ENCODE measurements at places on chromosomes 7 and 10.

GRCh38 chr10:103416436-103417147 lies 20.2 kb downstream of the PDCD11 start:
- DNase-seq: no peak

- no peak for DNase-seq
Measured at GRCh38 chr7:117489911-117490310, 10.1 kb downstream of the CFTR start.

DNA sequence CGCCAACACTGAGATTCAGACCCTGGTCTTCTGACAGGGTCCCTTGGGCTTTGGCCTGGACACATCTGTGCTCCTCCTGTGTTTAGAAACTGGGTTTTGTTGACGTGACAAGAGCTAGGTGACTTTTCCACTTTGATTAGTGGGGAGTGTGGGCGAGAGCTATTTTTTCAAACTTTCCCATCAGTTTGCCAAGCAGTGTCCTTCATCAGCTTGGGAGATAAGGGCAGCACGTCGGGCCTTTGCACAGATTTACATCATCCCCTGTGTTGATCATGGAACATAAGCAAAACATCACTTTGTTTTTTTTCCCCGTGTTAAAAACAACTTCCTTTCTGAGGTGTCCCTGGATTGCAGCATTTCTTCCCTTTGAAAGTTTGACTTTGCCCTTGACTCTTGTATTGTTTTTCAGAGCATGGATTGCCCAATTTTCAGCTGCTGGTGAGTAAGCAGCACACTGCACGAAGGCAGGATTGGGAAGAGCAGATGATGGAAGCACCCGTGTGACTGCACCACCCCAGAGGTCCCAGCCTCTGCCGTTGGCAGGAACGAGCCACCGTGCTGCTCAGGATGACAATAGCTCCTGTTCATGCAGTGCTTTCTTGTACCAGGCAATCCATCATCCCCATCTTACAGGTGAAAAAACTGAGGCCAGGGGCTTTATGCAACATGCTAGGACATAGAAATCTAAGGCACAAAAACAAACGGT lies 6.4 kb upstream of the IGFBP1 start:
- no peak for DNase-seq

GRCh38 chr7:38222481-38223096 lies 44.5 kb downstream of the STARD3NL start:
- peak; percentile 19 for DNase-seq

DNA sequence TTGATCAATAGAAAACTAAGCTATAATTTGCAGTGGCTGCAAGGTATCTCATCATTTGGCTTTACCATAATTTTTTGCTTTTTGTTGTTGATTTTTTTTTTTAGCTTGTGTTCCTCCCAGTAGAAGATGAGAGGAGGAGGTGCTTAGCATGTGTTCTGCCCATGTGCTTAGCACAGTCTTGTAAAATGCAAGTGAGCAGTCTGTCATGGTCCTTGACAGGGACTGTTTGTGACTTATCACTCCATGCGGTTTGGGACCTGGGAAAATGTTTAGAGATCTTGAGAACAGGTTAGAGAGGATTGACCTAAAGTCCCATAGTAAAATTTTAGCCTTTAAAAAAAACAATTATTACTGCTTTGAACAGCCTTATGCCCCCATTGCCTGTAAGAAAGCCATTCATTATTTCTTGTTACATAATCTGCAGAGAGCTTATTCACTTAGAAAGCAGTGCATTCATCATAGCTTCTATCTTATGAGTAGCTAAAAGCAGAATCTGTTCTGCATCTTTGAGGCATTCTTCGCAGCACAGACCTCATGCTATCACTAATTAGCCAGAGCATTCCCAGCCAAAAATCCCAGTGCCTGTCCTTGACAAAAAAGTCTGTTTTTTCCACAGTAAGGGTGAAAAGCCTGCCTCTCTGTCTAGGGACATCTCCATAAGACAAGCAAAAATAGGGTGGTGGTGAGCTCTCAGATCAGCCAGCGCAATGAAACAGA lies 748.7 kb upstream of the GALNT17 start:
- no peak for DNase-seq

- no peak for DNase-seq
Measured at GRCh38 chr10:97365761-97366351, 31.3 kb upstream of the FRAT2 start.

DNA sequence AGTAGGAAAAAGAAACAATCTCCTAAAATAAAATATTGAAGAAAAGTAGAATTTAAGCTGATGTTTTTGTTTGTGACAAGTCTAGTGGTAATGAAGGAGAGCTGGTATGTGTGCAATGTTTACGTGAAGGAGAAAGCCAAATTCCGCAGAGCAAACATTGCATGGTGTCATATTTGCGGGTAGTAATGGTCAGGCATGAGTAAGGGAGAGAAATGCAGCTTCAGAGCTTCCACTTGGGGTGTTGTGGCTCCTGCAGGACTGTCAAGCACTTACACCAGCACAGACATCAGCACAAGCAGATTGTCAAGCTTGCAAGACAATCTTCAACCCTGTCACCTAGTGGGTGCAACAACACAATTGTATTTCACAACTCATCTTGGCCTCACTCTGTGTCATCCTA lies 136.5 kb upstream of the ETV1 start:
- DNase-seq: no peak

GRCh38 chr7:22219739-22220493 lies 137.0 kb downstream of the RAPGEF5 start:
- no peak for DNase-seq

DNA sequence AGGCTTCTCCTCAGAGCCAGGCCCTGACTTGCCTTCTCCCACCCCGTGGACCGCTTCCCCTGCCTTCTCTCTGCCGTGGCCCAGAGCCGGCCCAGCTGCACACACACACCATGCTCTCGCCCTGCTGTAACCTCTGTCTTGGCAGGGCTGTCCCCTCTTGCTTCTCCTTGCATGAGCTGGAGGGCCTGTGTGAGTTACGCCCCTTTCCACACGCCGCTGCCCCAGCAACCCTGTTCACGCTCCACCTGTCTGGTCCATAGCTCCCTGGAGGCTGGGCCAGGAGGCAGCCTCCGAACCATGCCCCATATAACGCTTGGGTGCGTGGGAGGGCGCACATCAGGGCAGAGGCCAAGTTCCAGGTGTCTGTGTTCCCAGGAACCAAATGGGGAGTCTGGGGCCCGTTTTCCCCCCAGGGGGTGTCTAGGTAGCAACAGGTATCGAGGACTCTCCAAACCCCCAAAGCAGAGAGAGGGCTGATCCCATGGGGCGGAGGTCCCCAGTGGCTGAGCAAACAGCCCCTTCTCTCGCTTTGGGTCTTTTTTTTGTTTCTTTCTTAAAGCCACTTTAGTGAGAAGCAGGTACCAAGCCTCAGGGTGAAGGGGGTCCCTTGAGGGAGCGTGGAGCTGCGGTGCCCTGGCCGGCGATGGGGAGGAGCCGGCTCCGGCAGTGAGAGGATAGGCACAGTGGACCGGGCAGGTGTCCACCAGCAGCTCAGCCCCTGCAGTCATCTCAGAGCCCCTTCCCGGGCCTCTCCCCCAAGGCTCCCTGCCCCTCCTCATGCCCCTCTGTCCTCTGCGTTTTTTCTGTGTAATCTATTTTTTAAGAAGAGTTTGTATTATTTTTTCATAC lies 38.0 kb downstream of the LIMK1 start:
- no peak for DNase-seq

DNA sequence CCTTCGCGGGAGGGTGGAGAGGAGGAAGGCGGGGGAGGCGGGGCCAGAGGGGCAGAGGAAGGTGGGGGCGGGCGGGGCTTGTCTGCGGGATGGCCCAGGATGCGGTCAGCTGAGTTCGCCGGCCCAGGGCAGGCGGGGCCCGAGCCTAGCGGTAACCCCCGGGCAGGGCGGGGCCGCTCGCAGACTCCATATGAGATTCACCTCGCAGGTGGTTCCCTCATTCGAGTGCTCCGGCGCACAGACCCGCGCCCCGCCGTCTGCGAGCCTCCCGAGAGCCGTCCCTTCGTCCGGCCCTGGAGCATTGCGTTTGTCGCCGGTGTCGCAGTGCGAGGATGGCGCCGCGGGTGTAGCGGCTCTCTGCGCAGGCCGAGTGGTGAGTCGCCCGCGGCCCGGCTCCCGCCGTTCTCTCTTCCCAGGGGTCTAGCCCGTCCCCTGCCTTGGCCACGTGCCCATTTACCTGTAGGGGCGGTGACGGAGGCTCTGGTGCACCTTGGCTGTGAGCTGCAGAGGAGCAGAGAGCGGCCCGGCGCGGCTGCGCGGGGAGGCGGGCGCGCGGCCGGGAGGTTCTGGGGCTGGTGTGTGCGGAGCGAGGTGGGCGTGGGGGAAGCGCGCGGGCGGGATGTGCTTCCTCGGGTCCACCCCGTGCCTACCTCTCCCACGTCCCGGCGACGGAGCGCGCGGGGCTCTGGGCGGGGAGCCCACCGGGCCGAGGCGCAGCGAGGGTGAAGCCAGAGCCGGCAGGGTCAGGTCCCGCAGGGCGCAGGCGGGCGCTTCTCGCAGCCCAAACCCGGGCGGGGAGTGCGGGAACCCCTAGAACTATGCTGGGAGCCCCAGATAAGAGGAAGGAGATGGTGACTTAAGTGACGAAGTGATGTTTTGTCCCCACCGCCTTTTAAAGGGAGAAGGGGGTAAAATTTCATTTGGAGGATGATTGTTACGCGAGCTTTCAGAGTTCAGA lies at the start of gene UPP1:
TSS of gene UPP1 (plus strand) at position 220 of the 958 bp plus-strand sequence. CDS start 5,519 bp downstream, outside the sequence.
- DNase-seq: no peak

GRCh38 chr7:124033095-124033806 lies 384 bp upstream of the TMEM229A start:
- no peak for DNase-seq

GRCh38 chr7:54689394-54690049 lies 69.5 kb downstream of the SEC61G start:
- no peak for DNase-seq

- DNase-seq: no peak
Measured at GRCh38 chr7:143811-144453, 48.4 kb upstream of the FAM20C start.

GRCh38 chr7:86328801-86329433 lies 314.8 kb upstream of the GRM3 start:
- no peak for DNase-seq

GRCh38 chr7:18420108-18420507 lies 75.4 kb upstream of the HDAC9 start:
- DNase-seq: no peak

- DNase-seq: no peak
Measured at GRCh38 chr7:20783700-20784387, 2.8 kb downstream of the SP8 start.

DNA sequence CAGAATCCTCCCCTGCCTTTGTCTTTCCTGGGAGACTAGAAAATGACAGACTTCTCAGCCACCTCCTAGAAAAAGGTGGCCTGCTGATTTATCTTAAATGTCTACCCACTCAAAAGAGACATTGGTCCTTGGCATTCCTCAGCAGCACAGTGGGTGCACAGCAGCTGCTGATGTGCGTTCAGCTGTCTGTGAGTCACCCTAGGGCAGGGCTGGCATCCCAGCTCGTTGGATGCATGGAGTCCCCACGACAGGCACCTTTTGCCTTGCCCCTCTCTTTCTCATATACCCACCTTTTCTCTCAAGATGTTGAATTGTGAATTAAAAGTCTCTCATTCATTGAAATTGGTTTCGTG lies 113.0 kb downstream of the DOCK1 start:
- DNase-seq: no peak

DNA sequence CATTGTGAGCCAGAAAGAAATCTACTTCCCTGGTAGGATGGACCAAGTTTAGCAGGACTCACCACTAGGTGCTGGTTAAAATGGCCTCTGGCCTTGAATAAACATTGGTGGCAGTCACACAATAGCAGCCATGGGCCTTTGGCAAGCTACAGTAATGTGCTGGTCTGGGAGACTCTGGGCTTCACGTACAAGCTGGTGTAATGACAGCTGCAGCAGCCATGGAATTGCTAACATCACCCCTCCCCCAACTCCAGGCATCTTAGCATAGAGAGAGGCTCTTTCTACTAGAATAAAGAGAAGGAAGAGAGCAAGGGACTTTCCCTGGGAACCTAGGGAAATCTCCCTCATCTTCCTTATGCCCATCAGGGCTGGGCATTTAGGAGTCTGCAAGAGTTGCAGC lies 205.1 kb upstream of the SEMA3A start:
- no peak for DNase-seq

DNA sequence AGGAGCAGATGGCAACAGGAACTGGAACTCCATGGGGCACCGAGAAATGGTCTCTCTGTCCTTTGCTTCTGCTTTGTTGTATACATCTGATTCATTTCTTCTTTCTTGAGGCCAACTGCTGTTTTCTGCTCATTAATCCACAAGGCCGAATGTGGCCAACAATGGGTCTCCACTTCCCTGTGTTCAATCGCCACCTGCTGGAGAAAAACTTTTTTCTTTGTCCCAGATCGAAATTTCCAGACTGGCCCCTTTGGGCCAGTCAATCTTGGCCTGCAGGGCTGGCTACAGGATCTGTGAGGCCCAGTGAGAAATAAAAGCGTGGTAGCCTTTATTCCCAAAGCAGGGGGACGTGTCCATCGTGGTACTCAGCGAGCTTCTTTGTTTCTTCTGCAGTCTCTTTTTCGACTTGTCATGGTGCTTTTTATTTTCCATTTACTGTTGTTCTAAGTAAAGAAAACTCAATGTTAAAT lies 58.8 kb downstream of the PARP12 start:
- DNase-seq: peak; percentile 9

DNA sequence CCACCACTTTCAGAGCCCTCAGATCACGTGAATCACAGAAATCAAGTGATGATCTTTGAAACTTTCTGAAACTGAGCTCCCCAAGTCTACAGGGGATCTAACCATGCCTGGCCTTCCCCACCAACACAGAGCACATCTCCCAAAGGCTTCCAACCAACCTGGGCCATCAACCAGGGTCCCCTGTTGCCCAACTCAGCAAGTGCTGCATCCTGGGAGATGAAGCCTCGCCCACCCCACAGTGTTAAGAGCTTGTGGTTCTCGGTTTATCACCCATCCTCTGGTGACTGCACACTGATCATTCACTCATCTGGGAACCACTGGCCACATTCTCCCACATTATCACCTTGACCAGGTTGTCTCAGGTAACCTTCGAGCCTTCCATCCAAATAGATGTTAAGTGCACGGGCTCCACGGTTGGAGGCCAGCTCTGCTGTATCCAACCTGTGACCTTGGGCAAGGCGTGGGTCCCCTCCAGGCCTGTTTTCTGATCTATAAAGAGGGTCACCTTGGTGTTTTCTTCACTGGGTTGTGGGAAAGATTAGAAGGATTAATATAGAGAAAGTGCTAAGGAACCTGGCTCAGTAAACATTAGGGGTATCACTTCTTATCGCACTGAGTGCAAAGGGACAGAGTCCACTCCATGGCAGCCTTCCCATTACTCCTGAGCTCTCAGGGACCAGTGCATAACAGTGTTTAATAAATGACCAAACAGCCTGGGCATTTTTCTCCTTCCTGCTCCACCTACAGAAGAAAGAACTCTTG lies 3.6 kb downstream of the ZNF488 start:
- DNase-seq: no peak

DNA sequence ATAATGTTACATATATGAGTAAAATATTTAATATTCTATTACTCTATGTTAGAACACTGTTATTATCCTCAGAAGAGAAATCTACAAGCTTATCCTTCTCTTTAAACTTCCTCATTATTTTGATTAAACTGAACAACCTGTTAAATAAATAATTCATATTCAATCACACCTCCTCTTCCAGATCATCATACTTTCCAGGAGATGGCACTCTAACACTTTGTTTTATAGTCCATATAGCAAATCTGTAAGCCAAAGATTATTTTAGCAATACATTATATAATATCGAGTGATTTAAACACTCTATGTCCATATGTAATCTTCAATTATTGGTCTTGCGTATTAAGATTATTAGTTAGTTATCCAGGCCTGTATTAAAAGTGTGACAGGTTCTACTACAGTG lies 694.1 kb downstream of the ANKRD7 start:
- no peak for DNase-seq
